Cardiac fibroblast (primary cell): ENCODE measurements at places on chromosomes 7 and 10.

- DNase-seq = no peak
Measured at GRCh38 chr7:96499532-96499931, 177.6 kb upstream of the SLC25A13 start.

DNA sequence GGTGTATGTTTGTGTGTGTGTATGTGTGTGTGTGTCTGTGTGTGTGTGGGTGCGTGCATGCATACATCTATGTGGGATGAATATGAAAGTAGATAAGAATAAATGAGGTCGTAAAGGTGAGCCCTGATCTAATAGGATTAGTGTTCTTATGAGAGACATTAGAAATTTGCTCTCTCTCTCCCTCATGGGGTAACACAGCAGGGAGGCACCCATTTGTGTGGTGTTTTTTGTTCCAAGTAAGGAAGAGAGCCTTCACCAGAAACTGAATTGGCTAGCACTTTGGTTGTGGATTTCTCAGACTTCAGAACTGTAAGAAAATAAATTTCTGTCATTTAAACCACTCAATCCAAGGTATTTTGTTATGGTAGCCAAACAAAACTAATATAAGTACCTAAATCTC, 353.7 kb upstream of the CHRM2 start:
- no peak for DNase-seq

GRCh38 chr7:27159266-27160144, 3.0 kb upstream of the HOXA7 start:
- no peak for DNase-seq

DNA sequence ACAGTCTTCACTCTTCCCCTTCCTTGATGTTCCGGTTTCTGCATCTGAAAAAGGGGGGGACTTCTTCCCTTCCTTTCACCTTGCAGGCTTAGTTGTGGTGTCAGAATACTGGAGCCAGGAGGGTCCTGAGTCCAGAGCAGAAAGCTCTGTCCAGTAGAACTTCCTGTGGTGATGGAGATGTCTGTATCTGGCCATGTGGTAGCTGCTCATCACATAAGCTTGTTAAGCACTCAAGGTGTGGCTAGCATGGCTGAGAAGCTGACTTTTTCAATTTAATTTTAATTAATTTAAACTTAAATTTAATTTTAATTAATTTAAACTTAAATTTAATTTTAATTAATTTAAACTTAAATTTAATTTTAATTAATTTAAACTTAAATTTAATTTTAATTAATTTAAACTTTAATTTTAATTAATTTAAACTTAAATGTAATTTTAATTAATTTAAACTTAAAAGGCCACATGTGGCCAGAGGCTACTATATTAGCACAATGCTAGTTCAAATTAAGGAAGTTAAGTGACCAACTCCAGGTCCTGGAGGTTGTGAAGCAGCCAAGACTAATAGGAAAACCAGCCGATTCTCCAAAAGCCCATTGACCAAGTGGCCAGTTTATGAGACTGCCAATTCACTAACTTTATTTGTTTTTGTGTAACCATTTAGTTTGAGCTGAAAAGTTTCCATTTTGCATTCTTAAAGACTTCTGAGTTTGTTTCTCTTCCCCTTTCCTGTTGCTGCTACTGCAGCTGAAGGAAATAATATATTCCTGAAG, 16.3 kb downstream of the MSRB2 start:
- DNase-seq = no peak

DNA sequence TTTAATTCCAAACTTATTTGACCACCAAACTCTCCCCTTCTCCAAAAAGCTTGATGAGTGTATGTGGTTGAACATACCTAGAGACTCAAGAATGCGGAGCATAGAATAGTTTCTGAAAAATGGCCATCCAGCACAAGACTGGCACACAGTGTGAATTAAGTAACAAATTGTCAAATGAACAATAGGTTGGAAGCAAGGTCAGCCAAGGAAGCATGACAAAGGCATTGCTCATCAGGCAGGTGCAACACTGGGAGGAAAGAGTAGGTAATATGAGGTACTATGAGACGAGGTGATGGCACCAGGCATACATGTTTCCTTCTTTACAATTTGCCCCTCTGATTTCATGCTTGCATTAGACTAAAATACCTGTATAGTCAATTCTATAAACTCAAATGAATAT, 73.7 kb downstream of the DKK1 start:
- DNase-seq = peak; percentile 46

GRCh38 chr10:94762393-94762792, at the start of gene CYP2C19:
Gene CYP2C19 (plus strand): TSS chr10:94762681. CDS start chr10:94762706, 25 bp downstream.
- no peak for DNase-seq

DNA sequence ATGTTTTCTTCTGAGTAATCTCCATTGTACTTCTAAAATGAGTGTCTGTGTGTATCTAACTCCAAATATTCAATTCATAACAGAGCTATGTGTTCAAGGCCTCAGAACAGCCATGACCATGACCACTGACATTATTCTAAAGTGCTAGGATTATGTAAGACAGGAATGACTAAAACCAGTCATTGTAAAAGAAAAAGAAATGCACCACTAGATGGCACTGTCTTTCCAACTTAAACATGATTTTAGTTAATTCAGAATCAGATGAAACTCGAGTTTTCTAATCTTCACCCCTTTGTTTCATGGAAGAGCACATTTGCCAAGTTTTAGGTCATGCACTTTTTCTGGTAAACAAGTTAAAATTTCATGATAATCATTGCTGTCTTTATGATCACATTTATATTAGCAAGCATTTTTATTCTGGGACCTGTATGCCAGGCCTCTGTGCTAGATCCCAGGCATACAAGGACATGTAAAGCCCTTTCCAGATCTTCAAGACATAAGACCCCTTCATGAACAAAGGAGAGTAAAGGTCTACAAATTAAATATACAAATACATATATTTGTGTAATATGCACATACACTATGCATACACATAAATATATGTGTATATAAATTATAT, 26.1 kb upstream of the RSU1 start:
- peak; percentile 90 for DNase-seq

DNA sequence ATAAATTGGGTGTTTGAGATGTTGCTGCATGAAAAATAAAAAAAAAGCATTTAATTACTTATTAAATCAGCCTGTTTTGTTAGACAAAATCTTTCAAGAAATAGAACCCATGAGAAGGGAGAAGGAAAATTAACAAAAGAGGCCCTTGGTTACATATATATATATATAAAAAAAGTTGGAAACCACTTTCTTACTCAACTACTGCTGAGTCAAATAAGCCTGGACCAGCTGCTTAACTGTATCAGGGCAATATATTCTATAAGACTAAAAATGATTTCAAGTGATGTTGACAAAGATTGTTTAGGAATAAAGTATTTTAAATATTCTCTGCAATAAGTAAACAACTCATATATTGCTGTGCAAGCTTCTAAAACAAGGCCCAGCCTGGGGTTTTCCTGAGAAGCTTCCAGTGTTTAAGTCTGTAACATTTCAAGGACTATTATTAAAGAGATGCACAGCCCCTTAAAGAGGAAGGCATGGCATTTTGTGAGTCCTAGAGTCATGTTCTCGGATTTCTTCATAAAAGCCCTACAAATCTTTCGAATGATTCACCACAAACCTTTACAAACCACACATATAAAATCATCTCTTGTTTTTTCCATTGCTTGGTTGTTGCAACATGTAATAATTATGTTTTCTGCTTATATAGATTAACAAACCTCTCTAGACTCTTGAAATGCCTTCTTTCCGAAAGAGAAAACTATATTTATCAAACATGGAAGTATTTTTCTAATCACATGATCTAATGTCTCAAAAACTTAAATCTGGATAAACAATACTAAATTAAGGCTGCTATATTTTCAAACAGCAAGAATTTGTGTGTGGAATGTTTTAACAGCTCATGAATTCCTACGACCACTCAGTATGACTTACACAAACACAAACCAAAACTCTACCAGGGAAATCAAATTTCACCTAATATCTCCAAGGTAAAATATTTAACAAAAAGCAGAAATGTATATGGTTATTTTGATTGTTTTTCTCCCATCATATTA, 14.3 kb downstream of the JAZF1 start:
- DNase-seq = peak; percentile 90

GRCh38 chr7:20270867-20271266, 53.7 kb upstream of the MACC1 start:
- no peak for DNase-seq

GRCh38 chr7:84354866-84355265, 160.3 kb upstream of the SEMA3A start:
- no peak for DNase-seq
